ENCODE measurements at places on chromosomes 2 and 18. TPM values are rescaled to one million over a fixed set of nuclear protein-coding genes. Genes with fewer than 3 reads are reported as not detected.

DNA sequence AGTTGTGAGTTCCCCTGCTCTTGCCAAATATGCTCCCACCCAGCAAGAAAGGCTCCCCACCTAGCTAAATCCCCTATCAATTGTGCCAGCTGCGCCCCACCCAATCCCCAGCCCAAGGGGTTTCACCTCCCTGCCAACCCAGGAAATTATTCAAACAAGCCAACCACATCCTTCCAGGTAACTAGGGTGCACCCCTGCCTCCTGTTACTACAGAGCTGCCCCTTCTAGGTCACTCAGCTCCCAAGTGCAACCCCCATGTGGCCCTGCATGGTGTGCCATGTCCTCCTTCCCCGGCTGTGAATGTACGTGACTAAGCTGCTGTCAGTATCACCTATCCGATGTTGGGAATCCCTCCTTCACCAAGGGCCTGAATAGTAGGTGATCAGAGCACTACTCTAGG is 91.2 kb upstream of the LDAH start:
- no peak overlapping the region for H3K27ac ChIP-seq
- H3K4me3 ChIP-seq: no peak overlapping the region
- no peaks in the 10 kb centered on the region for H3K4me1 ChIP-seq
- H3K36me3 ChIP-seq: no peaks in the 10 kb centered on the region

GRCh38 chr18:77056344-77057005 is 76.1 kb downstream of the MBP start:
- DNase-seq: peak; percentile 27
- peak overlapping the region; percentile 41 for H3K4me3 ChIP-seq
- H3K36me3 ChIP-seq: peaks cover 1% of the 10 kb centered on the region

GRCh38 chr18:45275367-45276113 is 339.7 kb upstream of the SLC14A2 start:
- H3K36me3 ChIP-seq: no peaks in the 10 kb centered on the region
- no peaks in the 10 kb centered on the region for H3K27me3 ChIP-seq
- DNase-seq: peak; percentile 30
- H3K4me3 ChIP-seq: no peak overlapping the region
- no peaks in the 10 kb centered on the region for H3K4me1 ChIP-seq
- H3K27ac ChIP-seq: no peak overlapping the region

Gene LRRC30
- not detected for total RNA-seq

Gene SKOR2
- not detected for total RNA-seq

DNA sequence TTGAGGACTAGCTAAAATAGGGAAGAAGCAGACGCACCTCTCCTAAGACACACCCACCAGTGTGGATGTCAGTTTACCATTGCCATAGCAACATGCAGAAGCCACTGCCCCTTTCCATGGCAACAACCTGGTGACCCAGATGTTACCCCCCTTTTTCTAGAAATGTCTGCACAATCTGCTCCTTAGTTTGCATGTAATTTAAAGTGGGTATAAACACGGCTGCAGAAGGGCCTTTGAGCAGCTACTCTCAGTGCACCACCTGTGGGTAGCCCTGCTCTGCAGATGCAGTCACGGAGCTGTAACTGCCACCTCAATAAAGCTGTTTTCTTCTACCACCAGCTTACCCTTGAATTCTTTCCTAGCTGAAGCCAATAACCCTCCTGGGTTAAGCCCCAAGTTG is 87.1 kb downstream of the FBXO15 start:
- H3K27me3 ChIP-seq: no peaks in the 10 kb centered on the region
- peaks cover 39% of the 10 kb centered on the region for H3K4me1 ChIP-seq
- no peak overlapping the region for H3K4me3 ChIP-seq
- H3K27ac ChIP-seq: peak overlapping the region; percentile 22
- peak; percentile 61 for DNase-seq

- H3K4me1 ChIP-seq: no peaks in the 10 kb centered on the region
- H3K27me3 ChIP-seq: no peaks in the 10 kb centered on the region
- H3K36me3 ChIP-seq: no peaks in the 10 kb centered on the region
- no peak overlapping the region for H3K4me3 ChIP-seq
- H3K27ac ChIP-seq: no peak overlapping the region
- no peak for DNase-seq
These were observed 10.6 kb downstream of the HSBP1L1 start for GRCh38 chr18:79975043-79975442.

- no peak overlapping the region for H3K4me3 ChIP-seq
- no peaks in the 10 kb centered on the region for H3K27me3 ChIP-seq
- no peak overlapping the region for H3K27ac ChIP-seq
- DNase-seq: peak; percentile 32
- no peaks in the 10 kb centered on the region for H3K36me3 ChIP-seq
These were observed 67.6 kb downstream of the FEZ2 start for GRCh38 chr2:36530178-36530982.

Gene C2orf81
- total RNA-seq: 8.6 TPM

- DNase-seq: no peak
- no peaks in the 10 kb centered on the region for H3K4me1 ChIP-seq
- no peak overlapping the region for H3K27ac ChIP-seq
- no peaks in the 10 kb centered on the region for H3K27me3 ChIP-seq
These were observed 92.9 kb upstream of the CSRNP3 start for GRCh38 chr2:165376571-165376975.

GRCh38 chr18:31278609-31279071 is 39.3 kb upstream of the DSG1 start:
- H3K36me3 ChIP-seq: no peaks in the 10 kb centered on the region
- no peaks in the 10 kb centered on the region for H3K27me3 ChIP-seq
- no peaks in the 10 kb centered on the region for H3K4me1 ChIP-seq
- no peak overlapping the region for H3K4me3 ChIP-seq
- H3K27ac ChIP-seq: no peak overlapping the region

Gene CYP27C1
- total RNA-seq: not detected

Gene IL36B
- not detected for total RNA-seq

Gene FOXI3
- not detected for total RNA-seq

Gene CNTNAP5
- total RNA-seq: not detected

Gene ATG9A
- total RNA-seq: 65.5 TPM

GRCh38 chr18:78971511-78972245 is 7.9 kb upstream of the SALL3 start:
- DNase-seq: no peak
- no peak overlapping the region for H3K4me3 ChIP-seq
- no peaks in the 10 kb centered on the region for H3K36me3 ChIP-seq
- peaks cover 51% of the 10 kb centered on the region for H3K27me3 ChIP-seq

- peaks cover 87% of the 10 kb centered on the region for H3K27me3 ChIP-seq
- peaks cover 8% of the 10 kb centered on the region for H3K4me1 ChIP-seq
- no peak overlapping the region for H3K4me3 ChIP-seq
- peak; percentile 17 for DNase-seq
- H3K36me3 ChIP-seq: no peaks in the 10 kb centered on the region
- no peak overlapping the region for H3K27ac ChIP-seq
These were observed 1.1 kb downstream of the HOXD3 start for GRCh38 chr2:176158186-176158591.

GRCh38 chr18:69402533-69402989 is 1.9 kb downstream of the DOK6 start:
- no peak overlapping the region for H3K4me3 ChIP-seq
- no peaks in the 10 kb centered on the region for H3K4me1 ChIP-seq
- H3K36me3 ChIP-seq: no peaks in the 10 kb centered on the region
- no peak for DNase-seq
- peaks cover 3% of the 10 kb centered on the region for H3K27me3 ChIP-seq

Gene SAG
- total RNA-seq: 0.17 TPM

DNA sequence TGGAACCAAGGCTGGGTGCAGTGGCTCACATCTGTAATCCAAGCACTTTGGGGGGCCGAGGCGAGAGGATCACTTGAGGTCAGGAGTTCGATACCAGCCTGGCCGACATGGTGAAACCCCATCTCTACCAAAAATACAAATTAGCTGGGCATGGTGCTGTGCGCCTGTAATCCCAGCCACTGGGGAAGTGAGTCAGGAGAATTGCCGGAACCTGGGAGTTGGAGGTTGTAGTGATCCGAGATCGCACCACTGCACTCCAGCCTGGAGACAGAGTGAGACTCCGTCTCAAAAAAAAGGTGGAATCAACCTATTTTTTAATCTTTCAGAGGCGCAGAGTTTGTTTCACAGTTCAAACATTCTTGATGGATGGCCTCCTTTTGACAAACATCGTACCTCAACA is 24.5 kb upstream of the ATP8B1 start:
- H3K27ac ChIP-seq: no peak overlapping the region
- DNase-seq: no peak
- no peaks in the 10 kb centered on the region for H3K27me3 ChIP-seq
- H3K36me3 ChIP-seq: no peaks in the 10 kb centered on the region
- H3K4me3 ChIP-seq: no peak overlapping the region

DNA sequence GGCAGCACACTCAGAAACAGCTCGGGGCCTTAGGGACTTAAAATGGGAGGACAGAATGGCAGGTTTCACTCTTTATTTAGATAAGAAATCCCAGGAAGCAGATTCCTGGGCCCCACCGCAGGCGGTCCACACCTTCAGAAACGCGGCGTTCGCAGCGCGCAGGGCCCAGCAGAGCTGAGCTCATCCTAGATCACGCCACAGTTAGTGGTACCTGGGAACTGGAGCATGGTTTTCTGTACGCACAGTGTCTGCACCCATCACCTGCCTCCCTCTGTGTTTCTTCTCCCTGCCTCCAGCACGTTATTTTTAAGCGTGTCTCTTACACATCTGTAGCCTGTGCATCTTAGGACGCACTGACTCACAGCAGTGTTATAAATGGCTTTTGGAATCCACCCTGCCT is 242.1 kb downstream of the ALPK2 start:
- no peak overlapping the region for H3K27ac ChIP-seq
- DNase-seq: no peak
- no peak overlapping the region for H3K4me3 ChIP-seq
- H3K36me3 ChIP-seq: peaks cover 9% of the 10 kb centered on the region
- no peaks in the 10 kb centered on the region for H3K4me1 ChIP-seq

Gene NYAP2
- 0.15 TPM for total RNA-seq

- H3K4me1 ChIP-seq: no peaks in the 10 kb centered on the region
- H3K36me3 ChIP-seq: no peaks in the 10 kb centered on the region
- no peak for DNase-seq
- no peaks in the 10 kb centered on the region for H3K27me3 ChIP-seq
- no peak overlapping the region for H3K4me3 ChIP-seq
These were observed 21.6 kb downstream of the SNORC start for GRCh38 chr2:232891621-232892071.

Gene GRP
- total RNA-seq: not detected

- H3K27me3 ChIP-seq: no peaks in the 10 kb centered on the region
- H3K36me3 ChIP-seq: no peaks in the 10 kb centered on the region
- H3K4me3 ChIP-seq: no peak overlapping the region
- H3K27ac ChIP-seq: no peak overlapping the region
- no peak for DNase-seq
These were observed 35.2 kb downstream of the RFX8 start for GRCh38 chr2:101439716-101440115.

GRCh38 chr2:230347659-230348305 is 20.8 kb downstream of the SP140L start:
- H3K27ac ChIP-seq: no peak overlapping the region
- DNase-seq: peak; percentile 27
- no peak overlapping the region for H3K4me3 ChIP-seq

Gene REG3G
- not detected for total RNA-seq

DNA sequence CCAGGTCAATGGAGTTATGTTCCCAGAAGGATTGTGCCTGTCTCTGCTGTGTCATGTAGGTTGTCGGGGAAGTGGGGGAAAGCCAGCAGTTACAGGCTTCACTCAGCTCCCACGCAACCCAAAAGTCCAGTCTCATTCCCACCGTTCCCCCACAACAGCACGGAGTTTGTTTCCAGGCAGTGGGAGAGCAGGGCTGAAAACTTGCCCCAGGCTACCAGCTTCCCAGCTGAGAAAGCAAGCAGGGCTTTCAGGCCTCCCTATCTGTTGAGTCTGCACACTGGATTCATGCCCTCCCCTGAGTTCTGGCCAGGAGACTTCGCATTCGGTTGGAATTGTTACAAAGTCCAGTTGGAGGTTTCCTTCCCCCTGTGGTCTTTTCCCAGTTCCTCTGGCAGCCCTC is 76.3 kb downstream of the TMX3 start:
- H3K4me1 ChIP-seq: no peaks in the 10 kb centered on the region
- DNase-seq: no peak
- H3K27me3 ChIP-seq: no peaks in the 10 kb centered on the region
- no peak overlapping the region for H3K27ac ChIP-seq
- no peaks in the 10 kb centered on the region for H3K36me3 ChIP-seq

GRCh38 chr2:134273256-134273983 is 19.5 kb downstream of the MGAT5 start:
- peaks cover 16% of the 10 kb centered on the region for H3K36me3 ChIP-seq
- H3K4me1 ChIP-seq: peaks cover 96% of the 10 kb centered on the region
- no peak for DNase-seq
- no peaks in the 10 kb centered on the region for H3K27me3 ChIP-seq
- H3K27ac ChIP-seq: peak overlapping the region; percentile 77

DNA sequence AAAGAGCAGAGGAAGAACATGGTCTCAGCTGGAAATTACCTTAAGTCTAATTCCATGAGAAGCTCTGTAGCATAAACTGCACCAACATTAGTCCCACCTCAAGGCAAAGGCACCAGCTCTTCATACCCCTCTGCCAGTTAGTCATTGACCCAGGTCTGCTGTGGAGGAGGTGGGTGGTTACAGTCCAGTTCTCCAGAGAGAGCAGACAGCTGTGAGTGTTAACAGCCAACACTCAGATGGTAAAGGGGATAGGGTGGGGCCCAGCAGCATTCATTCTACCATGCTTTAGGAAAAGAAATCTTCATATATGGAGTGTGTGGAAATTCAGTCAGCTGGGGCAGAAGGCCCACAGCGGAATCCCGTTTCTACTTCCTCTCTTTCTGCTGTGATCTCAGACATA is 159.7 kb upstream of the FBXO11 start:
- H3K4me3 ChIP-seq: no peak overlapping the region
- H3K36me3 ChIP-seq: no peaks in the 10 kb centered on the region
- no peaks in the 10 kb centered on the region for H3K4me1 ChIP-seq
- H3K27ac ChIP-seq: no peak overlapping the region

Gene CNPPD1
- 150 TPM for total RNA-seq

Gene SCG2
- 0.27 TPM for total RNA-seq

GRCh38 chr2:121248766-121249343 is 36.1 kb downstream of the TFCP2L1 start:
- H3K4me3 ChIP-seq: no peak overlapping the region
- no peak for DNase-seq
- no peak overlapping the region for H3K27ac ChIP-seq
- no peaks in the 10 kb centered on the region for H3K36me3 ChIP-seq
- H3K27me3 ChIP-seq: no peaks in the 10 kb centered on the region

DNA sequence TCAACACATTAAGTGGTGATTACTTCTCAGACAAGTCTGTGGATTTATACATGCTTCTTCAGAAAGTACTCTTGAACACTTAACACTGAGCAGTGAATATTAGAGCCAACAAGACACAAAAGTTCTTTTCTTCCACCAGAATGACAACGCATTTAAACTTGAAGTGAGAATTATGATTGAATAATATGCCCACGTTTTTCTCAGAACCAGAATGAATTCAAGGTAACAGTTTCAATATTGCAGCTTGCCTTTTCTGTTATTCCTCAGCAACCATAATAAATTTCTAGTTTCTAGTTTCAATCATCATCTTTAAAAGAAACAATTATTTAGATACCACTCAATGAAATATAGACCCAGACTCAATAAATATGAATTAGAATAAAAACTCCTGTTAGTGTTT is 547.0 kb downstream of the NUP35 start:
- no peaks in the 10 kb centered on the region for H3K27me3 ChIP-seq
- no peak overlapping the region for H3K4me3 ChIP-seq
- no peaks in the 10 kb centered on the region for H3K4me1 ChIP-seq

Measured in B cell (primary cell).